Stimulated activated CD8-positive, alpha-beta memory T cell treated with anti-CD3 and anti-CD28 coated beads, Interleukin-15, amount 100 ng/mL, for 24 hours (primary cell): ENCODE measurements at places on chromosomes 6 and 20.

DNA sequence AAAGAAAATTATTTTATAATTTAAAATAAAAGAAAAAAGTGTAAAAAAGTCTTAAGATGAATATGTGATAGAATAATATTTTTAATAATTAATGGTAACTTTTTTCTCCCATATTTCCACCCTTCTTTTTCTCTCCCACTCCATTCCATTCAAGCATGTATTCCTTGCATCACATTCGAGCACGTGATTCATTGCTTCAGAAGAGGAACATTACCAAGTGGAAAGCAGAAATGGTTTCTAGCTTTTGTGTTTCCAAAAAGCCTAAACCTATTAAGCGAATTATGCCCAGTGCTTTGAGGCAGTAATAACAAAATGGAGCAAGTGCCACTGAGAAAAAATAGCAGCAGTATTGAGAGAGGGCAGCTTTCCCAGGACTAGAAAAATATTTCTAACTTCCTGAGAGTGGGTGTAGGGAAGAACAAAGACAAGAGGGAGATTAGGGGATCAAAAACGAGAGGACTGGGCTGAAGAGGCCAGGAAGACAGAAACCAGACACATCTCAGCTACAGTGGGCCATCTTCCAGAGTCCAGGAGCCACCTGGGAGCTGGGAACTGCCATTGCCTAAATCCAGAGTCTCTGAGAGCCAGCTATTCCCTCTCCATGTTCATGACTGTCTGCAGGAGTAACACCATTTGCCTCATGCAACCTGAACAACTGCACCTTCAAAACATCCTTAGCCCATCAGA is 15.0 kb upstream of the AKIRIN2 start:
- no peak for DNase-seq

DNA sequence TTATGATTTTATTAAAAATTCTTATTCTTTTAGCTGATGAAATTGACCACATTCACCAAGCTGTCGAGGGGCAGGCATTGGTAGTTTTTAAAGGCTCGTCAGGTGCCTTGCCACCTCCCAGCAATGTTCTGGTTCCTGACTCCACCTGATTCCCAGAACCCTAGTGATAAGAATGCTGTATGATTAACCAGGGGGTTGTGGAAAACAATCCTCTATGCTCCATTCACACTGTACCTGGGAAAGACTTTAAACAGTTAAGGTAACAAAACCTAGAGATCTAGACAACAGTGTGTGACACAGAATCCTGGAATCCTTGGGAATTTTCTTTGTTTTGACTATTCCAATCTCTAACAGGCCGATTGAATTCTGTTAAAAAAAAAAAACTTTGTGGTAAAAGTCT is 165.7 kb upstream of the OLIG3 start:
- no peak for DNase-seq

DNA sequence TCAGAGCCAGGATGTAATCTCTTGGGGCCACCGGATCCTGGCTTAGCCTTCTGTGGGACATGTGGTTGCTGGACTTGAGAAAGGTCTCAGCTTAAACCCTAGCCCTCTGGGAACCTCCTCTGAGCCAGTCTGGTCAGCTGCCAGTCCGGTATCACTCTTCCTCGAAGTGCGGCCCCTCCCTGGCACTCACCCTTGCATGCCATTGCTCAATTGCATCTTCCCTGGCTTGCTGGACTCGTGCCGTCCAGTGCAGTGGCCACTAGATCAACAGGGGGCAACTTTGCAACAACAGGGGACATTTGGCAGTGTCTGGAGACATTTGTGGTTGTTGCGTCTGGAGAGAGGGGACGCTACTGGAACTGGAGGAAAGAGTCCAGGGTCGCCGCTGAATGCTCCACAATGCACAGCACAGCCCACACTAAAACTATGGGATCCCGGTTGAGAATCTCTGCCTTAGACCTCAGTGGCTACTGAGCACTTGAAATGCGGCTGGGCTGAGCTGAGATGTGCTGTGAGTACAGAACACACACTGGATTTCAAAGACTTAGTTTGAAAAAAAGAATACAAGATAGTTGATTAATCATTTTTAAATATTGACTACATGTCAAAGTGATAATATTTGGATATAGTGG is 152.1 kb downstream of the TFAP2C start:
- no peak for DNase-seq

- no peak for DNase-seq
These were observed 40.2 kb upstream of the SLC22A1 start for GRCh38 chr6:160081398-160081797.

DNA sequence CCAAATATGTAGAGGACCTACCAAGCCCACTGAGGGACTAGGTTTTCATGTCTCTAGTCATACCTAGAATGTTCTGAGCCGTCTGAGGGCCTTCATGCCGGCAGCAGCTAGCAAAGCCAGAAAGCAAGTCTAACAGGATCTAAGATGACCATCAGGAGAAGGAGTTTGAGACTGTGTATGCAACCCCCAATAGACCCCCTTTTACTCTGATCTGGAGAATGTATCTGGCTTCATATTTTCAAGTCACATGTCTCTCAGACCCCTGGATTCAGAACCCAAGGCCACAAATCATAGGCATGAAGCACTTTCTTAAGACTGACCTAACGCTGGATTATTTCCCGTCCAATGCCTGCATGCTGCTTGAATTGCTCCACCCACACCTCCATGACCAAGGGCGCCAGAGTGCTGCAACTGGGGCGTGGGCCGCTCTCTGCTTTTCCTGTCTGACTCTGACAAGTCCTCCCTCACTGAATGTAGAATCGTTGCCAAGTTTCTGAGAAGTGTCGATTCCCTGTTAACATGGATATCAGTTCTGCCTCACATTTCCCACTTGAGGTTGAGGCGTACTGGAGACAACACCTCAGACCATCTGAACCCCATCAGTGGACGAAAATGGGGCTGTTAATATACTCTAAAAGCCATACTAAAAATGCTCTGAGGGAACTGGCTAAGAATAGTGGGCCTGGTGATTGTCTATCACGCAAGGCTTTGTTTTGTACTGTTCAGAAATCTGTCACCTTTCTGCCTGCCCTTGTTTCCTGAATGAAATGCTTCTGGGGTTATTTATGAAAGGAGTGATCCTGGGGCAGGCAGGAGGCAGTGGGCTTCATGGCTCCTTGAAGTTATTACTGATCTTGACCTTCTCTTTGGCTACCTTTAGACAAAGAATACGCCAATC is 23.9 kb upstream of the ASXL1 start:
- DNase-seq = no peak

DNA sequence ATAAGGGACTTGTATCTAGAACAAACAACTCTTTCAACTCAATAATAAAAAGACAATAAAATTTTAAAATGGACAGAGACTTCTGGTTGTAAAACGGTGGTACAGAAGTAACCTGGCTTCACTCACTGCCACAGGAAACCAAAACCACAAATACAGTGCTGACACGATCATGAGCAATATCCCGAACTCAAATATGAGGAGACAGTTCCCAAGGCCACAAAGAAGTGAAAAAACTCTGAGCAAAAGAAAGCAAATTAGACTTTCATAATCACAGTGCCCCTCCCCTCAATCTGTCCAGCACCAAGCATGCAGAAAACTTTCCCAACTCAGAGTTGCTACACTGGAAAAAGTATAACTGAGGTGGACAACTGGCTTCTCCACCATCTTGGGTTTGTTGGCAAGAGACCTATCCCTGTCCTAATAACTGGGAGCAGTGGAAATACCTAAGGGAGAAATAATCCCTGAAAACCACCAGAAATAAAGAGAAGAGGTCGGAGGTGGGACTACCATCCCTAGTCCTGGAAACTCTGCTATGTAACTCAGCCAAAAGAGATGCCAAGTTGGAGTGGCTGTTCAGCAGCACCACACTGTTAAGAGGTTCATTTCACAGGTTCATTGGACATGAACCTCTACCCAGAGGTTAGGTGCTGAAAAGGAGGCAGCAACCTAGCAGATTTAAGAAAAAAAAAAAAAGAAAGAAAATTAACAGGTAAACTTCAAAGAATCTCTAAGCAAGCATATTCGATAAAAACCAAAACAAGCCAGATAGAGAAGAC is 55.5 kb downstream of the REV3L start:
- DNase-seq = no peak

- no peak for DNase-seq
These were observed 55.3 kb downstream of the RBM24 start for GRCh38 chr6:17336425-17336824.

GRCh38 chr20:17498641-17499040 is 32.5 kb downstream of the BFSP1 start:
- no peak for DNase-seq

- DNase-seq = no peak
These were observed 84.6 kb downstream of the MRAP2 start for GRCh38 chr6:84118191-84118590.

- DNase-seq = no peak
These were observed 32.6 kb downstream of the SERPINB1 start for GRCh38 chr6:2809015-2809414.

DNA sequence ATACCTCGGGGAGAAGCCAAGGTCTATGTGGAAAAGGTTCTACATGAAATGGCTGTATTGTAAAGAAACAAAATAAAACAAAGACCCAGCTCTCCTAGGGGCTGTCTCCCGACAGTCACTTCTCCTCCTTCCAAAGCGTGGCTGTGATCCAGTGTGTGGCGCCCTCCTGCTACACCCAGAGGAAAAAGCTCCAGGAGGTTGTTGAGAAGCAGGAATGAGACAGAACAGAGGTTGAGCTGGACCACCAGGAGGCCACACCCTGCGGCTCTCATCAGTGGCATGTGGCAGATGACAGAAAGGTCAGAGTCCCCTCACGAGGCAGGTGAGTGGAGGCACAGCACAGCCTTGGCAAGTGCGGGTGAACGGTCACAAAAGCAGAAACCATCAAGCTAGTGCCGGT is 236.0 kb downstream of the TBXT start:
- DNase-seq = no peak

GRCh38 chr6:44051515-44051914 is 75.7 kb downstream of the MRPL14 start:
- no peak for DNase-seq

DNA sequence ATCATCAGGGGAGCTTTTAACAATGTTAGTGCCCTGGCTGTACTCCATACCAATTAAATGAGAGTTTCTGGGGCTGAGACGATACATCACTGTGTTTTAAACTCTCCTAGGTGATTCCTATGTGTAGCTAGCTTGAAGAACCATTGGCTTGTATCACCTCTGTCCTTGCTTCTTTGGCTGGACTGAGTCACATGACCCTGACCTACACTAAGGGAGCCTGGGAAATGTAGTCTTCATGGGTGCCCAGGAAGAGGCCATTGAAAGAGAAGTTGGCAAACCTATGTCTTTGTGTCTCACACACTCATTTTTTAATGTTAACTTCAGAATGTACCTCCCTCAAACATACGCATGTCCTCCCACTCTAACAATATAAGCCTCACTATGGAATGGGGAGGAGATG is 506.6 kb downstream of the DHX35 start:
- DNase-seq = no peak

- DNase-seq = no peak
These were observed 29.7 kb upstream of the ANGPT4 start for GRCh38 chr20:945841-946240.

DNA sequence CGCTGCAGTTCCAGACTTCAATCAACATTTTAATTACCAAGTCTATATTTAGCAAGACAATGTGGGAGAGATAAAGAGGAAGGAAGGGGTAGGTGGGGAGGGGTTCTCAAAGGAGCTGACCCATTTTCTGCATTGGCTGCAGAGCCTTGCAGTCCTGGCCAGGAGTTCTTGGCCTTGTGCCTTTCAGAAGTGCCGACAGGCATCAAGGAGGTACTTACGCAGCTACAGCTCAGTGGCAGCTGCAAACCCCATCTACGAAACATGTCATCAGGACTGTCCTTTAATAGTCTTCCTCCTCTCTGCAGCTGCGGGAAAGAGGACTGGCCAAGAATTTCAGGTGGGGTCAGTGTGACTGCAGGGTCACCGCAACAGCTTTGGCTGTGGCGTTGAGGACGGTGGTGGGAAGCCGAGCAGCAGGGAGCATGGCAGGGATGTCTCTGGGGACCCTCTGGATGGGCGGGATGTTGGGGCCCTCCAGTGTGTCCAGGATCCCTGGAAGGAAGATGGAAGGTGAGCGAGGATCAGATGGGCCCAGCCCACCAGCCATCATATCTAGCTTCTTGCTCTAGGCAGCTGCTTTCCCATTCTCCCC is 1.8 kb upstream of the LRRC73 start:
- no peak for DNase-seq

GRCh38 chr6:47405273-47405672 is 72.3 kb upstream of the CD2AP start:
- no peak for DNase-seq

DNA sequence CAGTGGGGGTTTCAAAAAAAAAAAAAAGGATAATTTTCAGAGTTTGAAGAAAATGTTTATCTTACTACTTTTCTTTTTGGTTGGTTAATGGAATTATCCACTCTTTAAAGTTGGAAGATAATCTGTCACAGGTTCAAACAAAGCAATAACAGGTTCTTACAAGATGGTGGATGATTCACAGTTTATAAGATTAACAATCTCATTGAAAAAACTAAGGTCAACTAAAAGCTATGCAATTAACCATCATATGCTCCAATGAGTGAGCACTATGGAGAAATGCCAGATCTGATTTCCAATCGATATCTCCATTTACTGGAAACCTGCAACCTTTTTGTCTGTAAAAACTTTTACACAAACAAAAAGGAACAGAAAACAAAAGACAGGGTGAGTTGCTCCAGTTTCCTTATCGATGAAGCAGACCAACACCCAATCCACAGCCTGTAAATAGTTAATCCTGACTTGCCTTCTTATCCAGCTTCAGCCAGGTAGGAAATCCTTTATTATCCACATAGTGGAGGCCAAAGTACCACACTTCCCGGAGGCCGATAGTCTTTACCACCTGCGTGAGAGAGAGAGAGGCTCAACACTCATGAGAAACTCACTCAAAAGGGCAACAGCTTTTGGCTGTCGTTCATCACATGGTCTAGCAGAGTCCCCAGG is 32.4 kb downstream of the EZR start:
- no peak for DNase-seq

DNA sequence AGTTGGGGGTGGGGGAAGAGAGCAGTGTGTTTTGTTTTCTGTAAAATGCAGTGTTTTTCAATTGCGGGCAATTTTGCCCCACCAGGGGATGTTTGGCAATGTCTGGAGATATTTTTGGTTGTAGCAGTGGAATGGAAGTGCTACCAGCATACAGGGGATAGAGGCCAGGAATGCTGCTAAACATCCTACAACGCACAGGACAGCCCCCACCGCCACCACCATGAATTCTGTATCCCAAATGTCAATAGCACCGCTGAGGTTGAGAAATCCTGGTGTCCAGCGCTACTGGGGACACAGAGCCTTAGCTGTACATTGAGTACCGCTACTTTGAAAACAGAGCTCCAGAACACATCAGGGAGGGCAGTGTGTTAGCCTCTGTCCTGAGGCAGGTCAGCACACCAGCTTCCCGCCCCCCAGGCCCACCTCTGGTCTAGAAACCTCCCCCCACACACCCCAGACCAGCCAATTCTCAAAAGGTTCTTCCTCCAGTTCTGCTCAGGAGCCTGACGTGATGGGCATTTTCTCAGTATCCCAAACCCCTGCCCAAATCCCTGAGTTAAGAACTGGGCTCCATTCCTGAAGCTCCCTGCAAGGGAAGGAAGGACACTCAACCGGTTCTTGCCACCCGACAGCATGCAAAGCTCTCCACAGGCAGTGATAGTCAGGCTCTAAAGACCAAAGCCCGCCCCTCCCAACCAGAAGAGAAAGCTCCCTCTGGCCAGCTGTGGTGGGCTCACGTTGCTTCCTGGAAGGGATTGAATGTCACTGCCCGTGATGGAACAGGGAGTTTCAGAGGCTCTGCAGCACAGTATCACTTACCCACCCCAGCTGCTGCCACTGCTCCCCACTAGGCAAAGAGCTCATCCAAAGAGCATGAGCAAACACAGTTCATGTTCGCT is 321.5 kb upstream of the JARID2 start:
- no peak for DNase-seq
